Amniotic epithelial cell (primary cell): ENCODE measurements at places on chromosomes 4 and X.

- no peak for DNase-seq
Observed at GRCh38 chr4:185113340-185113739, 29.7 kb upstream of the SLC25A4 start.

DNA sequence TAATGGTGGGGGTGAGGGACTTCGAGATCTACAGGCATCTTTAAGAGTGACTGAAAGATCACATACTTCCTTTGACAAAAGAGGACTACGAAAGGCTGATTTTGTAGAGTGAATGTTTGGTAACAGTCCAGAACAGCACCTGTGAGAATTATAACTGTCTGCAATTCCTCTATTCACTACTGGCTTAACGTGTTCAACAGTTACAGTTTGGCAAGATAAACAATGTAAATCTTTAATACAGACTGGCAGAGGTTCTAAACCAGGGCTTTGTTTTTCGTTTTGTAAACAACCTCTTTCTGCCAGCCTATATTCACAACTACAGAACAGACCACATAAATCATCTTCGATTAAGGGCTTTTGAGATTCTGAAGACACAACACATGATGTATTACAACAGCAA lies 66.9 kb downstream of the NCAPG start:
- DNase-seq = peak; percentile 43

DNA sequence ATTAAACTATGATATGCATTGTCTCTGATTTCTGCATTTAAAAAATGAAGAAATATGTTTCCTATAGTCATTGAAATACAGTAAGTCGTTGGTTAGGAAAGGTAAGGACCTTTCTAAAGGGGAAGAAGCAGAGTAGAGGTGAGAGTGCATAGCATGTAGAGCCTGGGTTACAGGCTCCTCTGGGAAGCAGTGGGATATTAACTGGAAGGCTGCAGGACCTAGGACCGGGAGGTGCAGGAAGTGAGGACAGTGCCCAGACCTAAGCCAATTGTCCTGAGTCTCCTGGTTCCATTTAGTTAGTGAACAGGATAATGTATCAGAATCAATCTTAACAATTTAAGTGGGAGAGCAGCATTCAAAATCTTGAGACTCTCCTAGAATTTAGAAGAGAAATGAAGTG lies 237.1 kb upstream of the NUDT6 start:
- no peak for DNase-seq

DNA sequence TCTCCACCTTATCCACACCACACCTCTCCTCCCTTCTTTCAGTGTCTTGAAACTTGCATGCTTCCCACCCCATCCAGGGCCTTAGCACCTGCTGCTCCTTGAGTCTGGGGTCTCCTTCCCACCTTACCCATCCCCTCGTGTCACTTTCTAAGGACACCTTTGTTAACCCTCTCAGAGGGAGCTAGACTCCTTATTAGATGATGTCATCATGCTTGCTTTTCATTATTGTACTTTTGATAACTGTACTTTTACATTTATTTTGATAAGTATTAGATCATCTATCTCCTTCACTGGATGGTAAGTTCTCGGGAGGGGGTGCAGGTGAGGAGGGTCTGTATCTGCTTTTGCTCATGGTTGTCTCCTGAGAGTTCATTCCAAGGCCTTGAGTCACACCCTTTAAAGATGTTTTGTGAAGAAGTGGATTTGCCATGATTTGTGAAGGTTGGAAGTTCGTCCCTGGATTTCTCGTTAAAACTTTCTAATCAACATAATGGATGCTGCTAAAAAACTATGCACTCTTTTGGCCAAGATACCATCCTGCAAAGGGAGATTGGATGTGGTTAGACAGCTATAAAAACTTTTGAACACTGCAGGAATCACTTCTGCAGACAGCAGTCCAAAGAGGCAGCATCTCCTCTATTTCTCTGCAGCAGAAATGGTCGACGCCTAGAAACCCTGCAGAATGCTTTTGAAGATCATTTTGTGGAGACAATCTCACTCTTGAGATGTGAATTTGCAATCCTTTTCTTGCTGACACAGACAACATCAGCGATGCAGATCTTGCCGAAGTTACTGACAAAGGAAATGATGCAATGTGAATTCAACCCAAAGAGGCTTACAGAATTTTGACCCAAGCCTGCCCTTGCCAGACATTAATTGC lies 69.6 kb downstream of the ENPP6 start:
- DNase-seq = no peak

- peak; percentile 96 for DNase-seq
Observed at GRCh38 chr4:75673027-75673958, at the start of gene G3BP2. Gene G3BP2, minus strand, starts transcription at chr4:75673411. Its CDS starts 11,386 bp downstream, at chr4:75662025.

GRCh38 chr4:5704276-5704675 lies 4.1 kb downstream of the EVC2 start:
- no peak for DNase-seq

- no peak for DNase-seq
Observed at GRCh38 chr4:24802648-24803047, 7.3 kb downstream of the SOD3 start.

GRCh38 chr4:80015407-80016189 lies 57.4 kb downstream of the ANTXR2 start:
- no peak for DNase-seq
